ENCODE measurements at places on chromosomes 7 and 10.

GRCh38 chr10:119424258-119424975 is 118.1 kb downstream of the RGS10 start:
- H3K4me1 ChIP-seq: peaks cover 2% of the 10 kb centered on the region
- no peak for DNase-seq
- no peaks in the 10 kb centered on the region for H3K27me3 ChIP-seq
- peaks cover 38% of the 10 kb centered on the region for H3K36me3 ChIP-seq
- H3K4me3 ChIP-seq: no peak overlapping the region

DNA sequence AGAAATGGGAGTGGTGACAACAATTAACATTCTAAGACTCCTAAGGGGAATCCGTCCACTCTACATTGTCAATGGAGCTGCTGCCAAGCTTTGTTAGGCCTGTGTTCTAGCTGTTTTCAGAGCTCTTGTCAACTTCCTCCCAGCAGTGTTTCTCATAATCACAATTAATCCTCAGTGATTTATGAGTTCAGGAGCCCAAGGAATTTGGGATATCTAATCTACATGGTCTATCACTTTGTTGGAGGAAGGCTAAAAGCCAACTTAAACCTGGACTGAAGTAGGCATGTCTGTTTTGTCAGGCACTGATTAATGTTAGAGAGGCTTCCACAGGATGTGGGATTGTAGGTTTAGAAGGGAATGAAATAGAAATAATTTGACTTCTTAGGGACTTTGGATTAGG is 10.2 kb upstream of the OR2F2 start:
- H3K27ac ChIP-seq: no peak overlapping the region
- DNase-seq: no peak
- H3K4me1 ChIP-seq: no peaks in the 10 kb centered on the region
- H3K36me3 ChIP-seq: no peaks in the 10 kb centered on the region

DNA sequence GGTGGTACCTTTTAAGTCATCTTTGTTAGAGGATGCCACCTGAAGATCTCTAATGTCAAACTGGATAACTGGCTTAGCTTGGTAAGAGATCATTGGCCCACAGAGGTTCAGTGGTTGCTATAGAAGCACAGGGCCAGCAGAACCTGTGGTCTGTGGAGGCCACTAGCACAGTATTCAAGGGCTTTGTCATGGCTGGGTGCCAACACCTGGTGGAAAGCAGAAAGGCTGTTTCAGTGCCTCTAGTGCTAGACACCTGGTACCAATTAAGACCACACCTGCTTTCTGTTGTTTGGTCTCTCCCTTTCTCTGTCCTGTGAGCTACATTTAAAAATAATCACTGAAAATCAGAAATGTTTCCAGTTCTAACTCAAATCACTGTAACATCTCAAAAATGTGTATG is 10.0 kb upstream of the PCGF5 start:
- no peak for DNase-seq
- peak overlapping the region; percentile 77 for H3K27ac ChIP-seq
- no peaks in the 10 kb centered on the region for H3K27me3 ChIP-seq
- no peaks in the 10 kb centered on the region for H3K36me3 ChIP-seq
- H3K4me1 ChIP-seq: peaks cover 79% of the 10 kb centered on the region

DNA sequence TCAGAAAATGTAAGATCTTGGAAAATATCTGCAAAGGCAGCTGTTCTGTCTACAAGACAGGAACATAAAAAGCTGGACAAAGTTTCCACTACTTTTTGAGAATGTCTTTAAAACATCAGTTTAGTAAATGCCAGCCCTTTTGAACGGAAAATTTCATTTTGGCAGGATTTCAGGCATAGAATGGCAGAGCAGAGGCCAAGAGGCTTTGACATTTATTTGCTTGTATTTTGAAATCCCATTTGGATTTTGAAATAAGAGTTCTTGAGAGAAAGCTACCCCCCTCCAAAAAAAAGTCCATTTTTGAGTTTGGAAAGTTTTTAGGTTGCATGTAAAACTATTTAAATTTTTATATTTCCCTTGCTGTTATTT is 3.1 kb upstream of the ETV1 start:
- no peak overlapping the region for H3K4me3 ChIP-seq
- H3K36me3 ChIP-seq: no peaks in the 10 kb centered on the region
- H3K27ac ChIP-seq: no peak overlapping the region
- H3K4me1 ChIP-seq: no peaks in the 10 kb centered on the region
- H3K27me3 ChIP-seq: no peaks in the 10 kb centered on the region
- DNase-seq: no peak

GRCh38 chr7:33788531-33788930 is 116.8 kb upstream of the BMPER start:
- peaks cover 3% of the 10 kb centered on the region for H3K27me3 ChIP-seq
- H3K4me1 ChIP-seq: no peaks in the 10 kb centered on the region
- DNase-seq: no peak
- no peaks in the 10 kb centered on the region for H3K36me3 ChIP-seq

- no peaks in the 10 kb centered on the region for H3K27me3 ChIP-seq
- H3K27ac ChIP-seq: no peak overlapping the region
- peaks cover 4% of the 10 kb centered on the region for H3K4me1 ChIP-seq
- DNase-seq: no peak
- no peaks in the 10 kb centered on the region for H3K36me3 ChIP-seq
Observed at GRCh38 chr7:144390481-144390880, 13.0 kb downstream of the NOBOX start.

DNA sequence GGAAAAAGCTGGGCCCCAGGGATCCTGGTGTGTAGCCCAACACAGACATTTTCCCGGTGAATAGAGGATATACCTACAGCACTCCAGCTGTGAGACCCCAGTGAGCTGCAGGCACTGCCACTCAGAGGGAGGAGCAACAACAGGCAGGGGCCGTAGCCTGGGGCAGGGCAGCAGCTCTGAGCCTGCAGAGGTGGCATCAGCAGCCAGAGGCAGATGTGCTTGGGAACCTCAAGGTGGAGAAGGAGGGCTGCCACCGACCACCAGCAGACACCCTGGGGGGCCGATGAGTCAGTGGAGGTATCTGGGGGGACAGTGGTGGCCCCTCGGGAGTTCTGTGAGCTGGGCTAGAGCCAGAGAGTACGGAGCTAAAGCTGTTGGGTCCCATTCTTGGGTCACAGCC is 110.2 kb upstream of the GDF10 start:
- no peaks in the 10 kb centered on the region for H3K36me3 ChIP-seq
- no peak for DNase-seq
- H3K27ac ChIP-seq: no peak overlapping the region
- H3K4me3 ChIP-seq: no peak overlapping the region
- H3K27me3 ChIP-seq: peaks cover 10% of the 10 kb centered on the region
- H3K4me1 ChIP-seq: no peaks in the 10 kb centered on the region

DNA sequence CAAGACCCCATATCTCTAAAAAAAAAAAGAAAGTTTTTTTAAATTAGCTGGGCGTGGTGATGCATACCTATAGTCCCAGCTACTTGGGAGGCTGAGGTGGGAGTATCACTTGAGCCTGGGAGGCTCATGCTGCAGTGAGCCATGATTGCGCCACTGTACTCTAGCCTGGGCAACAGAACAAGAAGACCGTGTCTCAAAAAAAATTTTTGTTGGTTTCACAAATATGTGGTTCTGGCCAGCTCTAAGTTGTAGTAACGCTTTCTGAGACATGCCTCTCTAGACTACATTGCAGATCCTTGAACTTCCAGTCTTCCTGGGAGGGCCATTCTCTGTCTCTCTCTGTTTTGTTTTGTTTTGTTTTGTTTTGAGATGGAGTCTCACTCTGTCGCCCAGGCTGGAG is 24.6 kb upstream of the RHBDD2 start:
- H3K27ac ChIP-seq: no peak overlapping the region
- H3K4me1 ChIP-seq: no peaks in the 10 kb centered on the region
- DNase-seq: no peak
- H3K27me3 ChIP-seq: no peaks in the 10 kb centered on the region
- H3K36me3 ChIP-seq: no peaks in the 10 kb centered on the region
- H3K4me3 ChIP-seq: no peak overlapping the region

DNA sequence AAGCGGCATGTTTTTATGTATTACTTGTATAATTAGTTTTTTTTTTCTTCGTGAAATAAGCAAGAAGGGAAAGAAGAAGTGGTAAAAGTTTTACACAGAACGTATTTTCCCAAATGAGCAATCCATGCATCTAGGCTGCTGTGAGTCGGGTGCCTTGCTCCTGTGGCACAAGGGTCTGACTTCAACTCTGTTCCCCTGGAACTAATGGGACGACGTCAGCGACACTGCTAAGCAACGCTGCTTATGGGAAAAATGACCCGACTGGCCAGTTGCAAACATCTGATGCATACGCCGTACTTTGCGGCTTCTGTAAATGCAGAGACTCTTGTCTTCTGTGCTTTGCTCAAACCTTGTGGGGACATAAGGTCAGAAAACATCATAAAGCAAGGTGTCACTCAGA is 66.3 kb downstream of the MPP7 start:
- no peaks in the 10 kb centered on the region for H3K36me3 ChIP-seq
- no peak overlapping the region for H3K4me3 ChIP-seq
- no peaks in the 10 kb centered on the region for H3K4me1 ChIP-seq
- H3K27ac ChIP-seq: no peak overlapping the region
- no peaks in the 10 kb centered on the region for H3K27me3 ChIP-seq

DNA sequence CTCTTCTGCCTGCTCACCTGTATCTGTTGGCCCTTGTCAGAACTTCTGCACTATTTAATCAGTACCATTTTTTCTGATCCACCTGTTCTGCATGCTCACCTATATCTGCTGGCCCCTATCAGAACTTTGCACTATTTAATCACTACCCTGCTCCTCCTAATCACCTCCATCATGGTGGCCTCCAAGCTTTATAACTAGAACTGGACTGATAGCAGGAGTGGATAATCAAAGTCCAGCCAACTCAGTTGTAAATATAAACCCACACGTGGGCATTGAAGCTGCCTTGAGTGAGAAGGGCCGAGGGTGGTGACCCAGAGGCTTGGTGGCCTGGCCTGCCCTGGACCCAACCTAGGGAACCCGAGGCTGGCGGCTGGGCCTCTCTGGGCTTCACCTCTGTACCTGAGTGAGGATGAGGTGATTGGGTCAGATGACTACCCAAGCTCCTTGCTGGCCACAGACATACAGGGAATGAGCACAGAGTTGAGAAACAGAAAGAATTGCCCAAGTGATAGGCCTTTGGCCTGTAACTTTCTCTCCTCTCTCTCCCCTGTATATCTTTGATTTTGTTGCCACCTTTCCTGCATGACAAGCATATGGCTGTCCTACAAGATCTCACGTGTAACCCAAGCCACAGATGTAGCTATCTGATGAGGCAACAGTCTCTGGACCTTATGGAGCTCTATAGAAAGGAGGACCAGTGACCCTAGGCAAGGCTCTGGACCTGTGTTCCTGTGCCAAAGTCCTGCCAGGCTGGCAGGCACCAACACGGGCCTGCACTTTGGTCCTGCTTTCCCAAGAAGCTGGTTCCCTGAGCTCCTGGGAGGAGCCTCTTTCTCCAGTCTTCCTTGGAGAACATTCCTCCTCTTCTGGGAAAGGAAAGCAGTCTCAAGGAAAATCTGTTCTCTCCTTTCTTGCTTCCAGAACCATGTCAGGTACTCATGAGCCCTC is 23.4 kb upstream of the FAM3C start:
- H3K36me3 ChIP-seq: no peaks in the 10 kb centered on the region
- H3K27me3 ChIP-seq: peaks cover 3% of the 10 kb centered on the region
- no peak for DNase-seq
- no peaks in the 10 kb centered on the region for H3K4me1 ChIP-seq
- no peak overlapping the region for H3K4me3 ChIP-seq
- no peak overlapping the region for H3K27ac ChIP-seq

- H3K4me1 ChIP-seq: peaks cover 48% of the 10 kb centered on the region
- no peak for DNase-seq
- H3K27me3 ChIP-seq: no peaks in the 10 kb centered on the region
- peak overlapping the region; percentile 92 for H3K27ac ChIP-seq
- H3K36me3 ChIP-seq: no peaks in the 10 kb centered on the region
- peak overlapping the region; percentile 80 for H3K4me3 ChIP-seq
Observed at GRCh38 chr7:3094701-3095445, 51.2 kb upstream of the CARD11 start.

GRCh38 chr10:1715821-1716220 is 21.5 kb downstream of the ADARB2 start:
- H3K27me3 ChIP-seq: peaks cover 61% of the 10 kb centered on the region
- H3K27ac ChIP-seq: no peak overlapping the region
- H3K4me1 ChIP-seq: peaks cover 5% of the 10 kb centered on the region

- H3K27ac ChIP-seq: peak overlapping the region; percentile 97
- peaks cover 17% of the 10 kb centered on the region for H3K36me3 ChIP-seq
- H3K4me3 ChIP-seq: no peak overlapping the region
- no peaks in the 10 kb centered on the region for H3K27me3 ChIP-seq
Observed at GRCh38 chr7:5533821-5534367, 110.3 kb upstream of the TNRC18 start.

DNA sequence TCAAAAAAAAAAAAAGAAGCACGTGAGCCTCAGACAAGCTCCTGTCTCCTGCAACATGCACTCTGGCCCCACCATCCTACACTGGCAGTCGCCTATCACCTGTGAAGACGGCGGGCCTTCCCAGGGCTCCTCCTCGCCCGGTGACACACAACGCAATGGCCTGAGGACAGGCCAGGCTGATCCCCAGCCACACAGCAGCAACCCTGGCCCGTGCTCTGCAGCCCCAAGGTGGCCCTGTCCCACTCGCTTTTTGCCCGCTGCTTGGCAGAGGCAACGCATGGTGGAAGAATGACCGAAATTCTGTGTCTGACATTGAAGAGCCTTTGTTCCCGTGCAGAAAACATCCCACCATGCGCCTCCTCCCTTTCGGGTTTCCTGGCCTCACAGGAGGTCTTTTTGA is 8.1 kb downstream of the RADIL start:
- peaks cover 14% of the 10 kb centered on the region for H3K27me3 ChIP-seq
- no peak overlapping the region for H3K27ac ChIP-seq
- H3K4me3 ChIP-seq: no peak overlapping the region
- no peaks in the 10 kb centered on the region for H3K36me3 ChIP-seq
- no peak for DNase-seq

DNA sequence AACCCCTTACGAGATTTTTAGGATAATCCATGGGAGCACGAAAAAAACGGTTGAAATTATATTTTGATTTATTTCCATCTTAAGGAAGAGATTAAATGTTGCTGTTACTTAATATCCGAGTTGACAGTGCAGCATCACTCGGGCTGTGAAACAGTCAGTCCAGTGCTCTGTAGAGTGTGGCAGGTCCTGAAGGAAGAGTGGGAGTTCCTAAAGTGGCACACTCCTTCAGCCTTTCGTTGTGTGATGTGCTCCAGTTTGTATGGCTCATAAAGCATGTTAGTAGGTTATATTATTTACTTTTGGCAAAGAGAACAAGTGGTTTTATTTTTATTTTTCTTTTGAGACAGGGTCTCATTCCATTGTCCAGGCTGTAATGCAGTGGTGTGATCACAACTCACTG is 358.3 kb downstream of the AUTS2 start:
- H3K27ac ChIP-seq: no peak overlapping the region
- no peak for DNase-seq
- H3K36me3 ChIP-seq: no peaks in the 10 kb centered on the region
- no peaks in the 10 kb centered on the region for H3K27me3 ChIP-seq

- no peaks in the 10 kb centered on the region for H3K36me3 ChIP-seq
- H3K4me1 ChIP-seq: peaks cover 31% of the 10 kb centered on the region
- no peak for DNase-seq
Observed at GRCh38 chr10:28363376-28363775, 60.5 kb upstream of the MPP7 start.

- H3K27me3 ChIP-seq: peaks cover 3% of the 10 kb centered on the region
- no peak overlapping the region for H3K4me3 ChIP-seq
- DNase-seq: no peak
- H3K36me3 ChIP-seq: no peaks in the 10 kb centered on the region
Observed at GRCh38 chr10:69810675-69811397, 9.1 kb downstream of the COL13A1 start.

Data from activated B cell treated with CpG ODN at 0.5 μM for 24 hours (primary cell).